Calu3 (cell line): ENCODE measurements at places on chromosomes 6 and 20. TPM values are rescaled to one million over a fixed set of nuclear protein-coding genes. Genes with fewer than 3 reads are reported as not detected.

DNA sequence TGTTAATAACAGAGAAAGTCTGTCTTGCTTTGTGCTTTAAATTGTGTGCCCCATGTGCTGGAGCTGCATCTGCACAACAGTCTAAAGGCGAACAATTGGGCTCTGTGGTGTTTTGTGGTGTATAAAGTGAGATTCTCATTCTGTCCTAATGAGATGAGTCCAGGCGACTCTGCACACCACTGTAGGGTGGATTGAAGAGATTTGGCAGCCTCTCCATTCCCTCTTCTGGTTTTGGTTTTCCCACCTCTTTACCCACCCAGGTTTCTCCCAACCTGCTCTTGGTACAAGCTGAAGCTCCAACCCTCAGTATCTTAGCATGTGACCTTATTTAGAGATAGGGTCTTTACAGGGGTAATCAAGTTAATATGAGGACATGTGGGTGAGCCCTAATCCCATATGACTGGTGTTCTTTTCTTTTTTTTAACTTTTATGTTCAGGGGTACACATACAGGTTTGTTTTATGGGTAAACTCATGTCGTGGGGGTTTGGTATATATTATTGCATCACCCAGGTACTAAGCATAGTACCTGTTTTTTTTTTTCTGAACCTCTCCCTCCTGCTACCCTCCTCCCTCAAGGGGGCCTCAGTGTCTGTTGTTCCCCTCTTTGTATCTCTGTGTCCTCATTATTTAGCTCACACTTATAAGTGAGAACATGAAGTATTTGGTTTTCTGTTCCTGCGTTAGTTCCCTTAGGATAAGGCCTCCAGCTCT lies 217.6 kb upstream of the DTNBP1 start:
- DNase-seq = no peak

- DNase-seq = no peak
Measured at GRCh38 chr6:166360243-166361076, 18.1 kb upstream of the SFT2D1 start.

DNA sequence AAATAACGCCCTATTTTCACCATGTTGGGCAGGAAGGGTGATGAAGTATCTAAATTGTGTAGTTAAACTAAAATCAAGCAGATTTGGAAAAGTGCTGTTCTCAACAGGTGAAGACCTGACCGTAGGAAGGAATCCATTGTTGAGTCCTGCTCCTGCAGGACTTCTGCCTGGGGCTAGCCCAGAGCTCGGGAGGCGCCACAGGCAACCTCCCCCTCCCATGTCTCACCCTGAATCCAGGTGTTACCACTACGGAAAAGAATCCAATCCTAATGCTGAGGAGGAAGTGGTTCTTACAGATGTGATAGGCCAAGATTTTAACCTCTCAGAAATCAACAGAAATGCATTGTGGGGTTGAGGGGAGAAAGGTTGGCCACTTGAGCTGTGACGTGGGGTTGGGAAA lies 30.2 kb downstream of the RAB22A start:
- DNase-seq = no peak

DNA sequence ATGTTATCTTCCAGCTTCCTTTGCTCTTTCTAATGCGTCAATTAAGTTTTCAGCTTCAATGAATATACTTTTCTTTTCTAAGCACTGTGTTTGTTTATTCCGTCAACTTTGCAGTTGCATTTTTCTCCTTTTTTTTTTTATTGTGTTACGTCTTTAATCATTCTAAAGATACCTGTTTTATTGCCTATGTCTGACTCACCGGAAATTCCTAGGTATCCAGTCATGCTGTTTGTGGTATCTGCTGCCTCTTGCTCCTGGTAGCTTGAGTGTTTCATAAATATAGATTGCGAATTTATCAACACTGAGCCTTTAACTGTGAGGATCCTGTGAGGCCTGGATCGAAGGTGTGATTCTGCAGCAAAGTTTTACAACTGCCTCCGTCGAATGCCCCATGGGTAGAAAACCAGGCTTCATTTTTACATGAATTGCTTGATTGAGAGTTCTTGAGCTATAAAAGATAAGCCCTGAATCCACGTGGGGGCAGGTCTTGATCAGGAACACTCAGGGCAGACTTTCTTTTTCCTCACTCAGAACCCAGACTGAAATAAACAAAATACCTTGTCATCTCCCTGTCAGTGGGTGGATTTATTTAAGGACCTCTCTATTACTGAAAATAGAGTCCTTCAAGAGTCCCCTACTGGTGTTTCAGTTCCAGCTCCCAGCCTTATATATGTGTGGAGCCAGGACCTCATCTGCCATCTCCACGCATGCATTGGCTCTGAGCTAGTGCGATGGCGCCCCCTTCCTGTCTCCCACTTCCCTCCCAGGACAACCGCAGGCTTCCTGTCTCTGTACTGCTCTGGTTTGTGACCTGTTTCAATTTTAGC lies 60.1 kb upstream of the LRRC1 start:
- DNase-seq = peak; percentile 79

Gene BPI
- not detected in 2 replicates for total RNA-seq

Gene TMC2
- not detected in 2 replicates for total RNA-seq

Gene OLIG3
- not detected in 2 replicates for total RNA-seq
